ENCODE measurements at places on chromosomes 1 and 21. TPM values are rescaled to one million over a fixed set of nuclear protein-coding genes. Genes with fewer than 3 reads are reported as not detected.

DNA sequence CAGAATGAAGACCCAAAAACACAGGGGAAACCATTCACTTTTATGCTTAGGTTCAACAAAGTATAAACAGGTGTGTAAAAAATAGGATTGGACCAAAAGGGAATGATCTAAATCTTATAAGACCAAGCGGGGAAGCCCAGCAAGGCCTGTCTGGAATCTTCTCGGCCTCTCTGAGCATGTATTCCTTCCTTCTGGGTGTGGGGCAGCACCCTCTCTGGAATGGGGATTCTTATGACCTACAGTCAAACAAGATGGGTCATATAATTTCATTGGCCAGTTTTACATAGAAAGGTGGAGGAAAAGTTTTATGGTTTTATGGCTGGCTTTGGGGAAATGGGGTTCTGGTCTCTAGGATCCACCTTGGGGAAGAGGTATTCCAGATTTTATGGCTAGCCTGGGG, 11.2 kb downstream of the KCNK1 start:
- no peaks in the 10 kb centered on the region for H3K36me3 ChIP-seq
- no peak for DNase-seq
- H3K27me3 ChIP-seq, result no peaks in the 10 kb centered on the region
- H3K4me3 ChIP-seq, result no peak overlapping the region
- no peak overlapping the region for H3K27ac ChIP-seq

- H3K27ac ChIP-seq, result no peak overlapping the region
- no peak overlapping the region for H3K4me3 ChIP-seq
- H3K27me3 ChIP-seq, result no peaks in the 10 kb centered on the region
- no peak for DNase-seq
- no peaks in the 10 kb centered on the region for H3K36me3 ChIP-seq
These were observed 190.5 kb downstream of the HS2ST1 start for GRCh38 chr1:87104945-87105344.

DNA sequence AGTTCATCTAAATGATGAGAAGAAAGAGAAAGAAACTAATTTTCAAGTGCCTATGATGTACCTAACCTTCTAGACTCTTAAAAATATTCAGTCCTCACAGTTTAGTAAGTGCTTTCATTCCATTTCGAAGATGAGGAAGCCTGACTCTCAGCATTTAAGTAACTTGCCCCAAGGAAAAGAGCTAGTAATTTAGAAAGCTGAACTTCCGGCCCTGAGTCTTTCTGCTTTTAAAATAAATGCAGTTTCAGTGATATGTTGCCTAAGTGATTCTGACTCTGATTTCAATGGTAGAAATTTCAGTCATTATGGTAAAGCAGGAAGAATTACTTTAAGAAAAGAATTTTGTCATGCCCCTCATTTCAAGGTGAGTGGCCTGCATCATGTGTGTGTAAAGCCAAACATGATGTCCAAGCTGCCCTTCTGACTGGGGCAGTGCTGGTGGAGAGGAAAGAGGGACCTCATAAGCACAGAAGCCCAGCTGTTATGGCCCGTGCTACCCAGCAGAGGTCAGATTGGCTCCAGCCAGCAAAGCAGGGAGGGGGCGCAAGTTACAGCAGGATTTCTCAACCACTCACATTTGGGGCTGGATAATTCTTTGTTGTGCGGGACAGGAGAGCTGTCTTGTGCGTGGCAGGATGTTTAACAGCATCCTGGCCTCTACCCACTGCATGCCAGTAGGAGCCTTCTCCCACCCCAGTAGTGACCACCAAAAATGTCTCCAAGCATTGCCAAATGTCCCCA, 10.7 kb downstream of the ATP1A4 start:
- H3K27me3 ChIP-seq, result no peaks in the 10 kb centered on the region
- H3K4me3 ChIP-seq, result no peak overlapping the region
- H3K36me3 ChIP-seq, result no peaks in the 10 kb centered on the region
- no peak for DNase-seq
- no peak overlapping the region for H3K27ac ChIP-seq

DNA sequence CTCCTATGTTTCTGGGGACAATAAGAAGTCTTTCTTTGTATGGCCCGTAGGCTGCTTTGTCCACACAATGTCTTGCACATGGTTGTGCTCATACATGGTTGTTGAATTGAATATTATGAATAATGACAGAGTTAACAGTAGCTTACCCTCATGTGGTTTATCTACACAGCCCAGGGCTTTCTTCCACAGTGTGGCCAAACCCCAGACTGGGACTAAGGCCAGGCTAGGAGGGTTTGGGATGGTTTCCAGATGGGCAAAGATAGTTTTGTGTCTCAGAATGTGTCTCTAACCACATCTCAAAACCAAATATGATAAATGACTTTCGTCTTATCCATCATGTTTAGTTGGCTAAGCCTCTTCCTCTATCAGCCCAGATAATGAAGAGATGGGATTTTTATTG, 65.2 kb downstream of the CACNA1E start:
- no peaks in the 10 kb centered on the region for H3K27me3 ChIP-seq
- H3K36me3 ChIP-seq, result no peaks in the 10 kb centered on the region
- no peak overlapping the region for H3K27ac ChIP-seq
- no peaks in the 10 kb centered on the region for H3K4me1 ChIP-seq
- no peak overlapping the region for H3K4me3 ChIP-seq
- no peak for DNase-seq

- no peaks in the 10 kb centered on the region for H3K36me3 ChIP-seq
- DNase-seq, result no peak
- no peaks in the 10 kb centered on the region for H3K4me1 ChIP-seq
These were observed 151.9 kb downstream of the DMRTA2 start for GRCh38 chr1:50271337-50271736.

DNA sequence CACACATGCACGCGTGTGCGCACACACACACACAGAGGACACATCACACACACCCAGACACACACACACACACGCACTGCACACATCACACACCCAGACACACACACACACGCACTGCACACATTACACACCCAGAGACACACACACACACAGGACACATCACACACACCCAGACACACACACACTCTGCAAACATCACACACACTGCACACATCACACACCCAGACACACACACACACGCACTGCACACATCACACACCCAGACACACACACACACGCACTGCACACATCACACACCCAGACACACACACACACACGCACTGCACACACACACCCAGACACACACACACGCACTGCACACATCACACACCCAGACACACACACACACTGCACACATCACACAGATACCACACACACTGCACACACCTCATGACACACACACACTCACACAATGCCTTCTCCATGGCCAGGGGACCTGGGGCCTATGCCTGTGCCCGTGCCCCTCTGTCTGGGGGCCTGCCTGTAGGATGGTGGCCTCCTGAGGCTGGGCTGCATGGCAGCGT, 24.4 kb downstream of the CRYAA start:
- no peak for DNase-seq
- no peaks in the 10 kb centered on the region for H3K36me3 ChIP-seq
- H3K4me3 ChIP-seq, result no peak overlapping the region
- H3K27me3 ChIP-seq, result no peaks in the 10 kb centered on the region
- H3K4me1 ChIP-seq, result peaks cover 3% of the 10 kb centered on the region
- no peak overlapping the region for H3K27ac ChIP-seq

DNA sequence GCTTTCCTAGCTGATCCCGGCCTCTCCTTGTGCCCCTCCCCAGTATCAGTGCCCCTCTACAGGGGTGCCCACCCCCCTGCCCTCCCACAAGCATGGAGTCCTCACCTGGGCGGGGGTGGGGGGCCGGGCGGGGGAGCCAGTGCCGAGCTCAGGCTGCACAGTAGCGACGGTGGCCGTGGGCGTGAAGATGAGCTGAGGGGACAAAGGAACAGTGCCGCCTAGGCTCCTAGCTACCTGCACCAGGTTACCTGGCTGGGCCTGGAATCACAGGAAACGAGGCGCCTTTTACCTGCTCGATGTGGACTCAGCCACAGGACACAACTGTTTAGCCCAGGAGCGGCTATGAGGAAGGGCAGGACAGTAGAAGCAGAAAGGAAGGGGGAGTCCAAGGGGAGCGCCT, 47.5 kb upstream of the A3GALT2 start:
- DNase-seq, result no peak
- H3K27me3 ChIP-seq, result no peaks in the 10 kb centered on the region
- no peak overlapping the region for H3K27ac ChIP-seq
- no peaks in the 10 kb centered on the region for H3K36me3 ChIP-seq
- no peak overlapping the region for H3K4me3 ChIP-seq

- H3K27ac ChIP-seq, result no peak overlapping the region
- no peaks in the 10 kb centered on the region for H3K4me1 ChIP-seq
- no peaks in the 10 kb centered on the region for H3K36me3 ChIP-seq
- H3K4me3 ChIP-seq, result no peak overlapping the region
These were observed 219.8 kb downstream of the DAB1 start for GRCh38 chr1:57204091-57204490.

GRCh38 chr1:156253634-156254033, 5.8 kb upstream of the PAQR6 start:
- no peak overlapping the region for H3K4me3 ChIP-seq
- no peak overlapping the region for H3K27ac ChIP-seq
- H3K36me3 ChIP-seq, result peaks cover 67% of the 10 kb centered on the region
- no peaks in the 10 kb centered on the region for H3K27me3 ChIP-seq
- DNase-seq, result no peak
- H3K4me1 ChIP-seq, result no peaks in the 10 kb centered on the region

DNA sequence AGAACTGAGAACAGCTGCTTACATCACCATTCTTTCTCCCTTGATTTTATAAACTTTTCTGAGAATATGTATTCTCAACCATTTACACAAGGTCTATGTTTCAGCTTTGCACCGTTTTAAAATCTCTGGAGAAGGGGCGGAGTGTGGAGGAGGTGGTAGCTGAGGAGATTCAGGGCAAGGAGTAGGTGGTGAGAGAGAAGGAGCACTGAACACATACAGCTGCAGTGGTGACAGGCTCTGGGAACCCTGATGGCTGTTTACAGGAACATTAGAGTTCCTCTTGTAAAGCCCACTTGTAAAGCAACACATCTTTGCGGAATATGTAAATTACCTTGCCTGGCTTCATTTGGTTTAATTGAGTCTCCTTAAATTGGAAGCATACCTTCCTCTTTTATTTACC, 89.7 kb downstream of the SMYD2 start:
- no peaks in the 10 kb centered on the region for H3K27me3 ChIP-seq
- H3K4me3 ChIP-seq, result no peak overlapping the region
- H3K4me1 ChIP-seq, result no peaks in the 10 kb centered on the region
- DNase-seq, result no peak

- peaks cover 6% of the 10 kb centered on the region for H3K36me3 ChIP-seq
- no peaks in the 10 kb centered on the region for H3K4me1 ChIP-seq
- H3K4me3 ChIP-seq, result no peak overlapping the region
- H3K27me3 ChIP-seq, result no peaks in the 10 kb centered on the region
These were observed 60.5 kb upstream of the ANGPTL3 start for GRCh38 chr1:62536865-62537264.

DNA sequence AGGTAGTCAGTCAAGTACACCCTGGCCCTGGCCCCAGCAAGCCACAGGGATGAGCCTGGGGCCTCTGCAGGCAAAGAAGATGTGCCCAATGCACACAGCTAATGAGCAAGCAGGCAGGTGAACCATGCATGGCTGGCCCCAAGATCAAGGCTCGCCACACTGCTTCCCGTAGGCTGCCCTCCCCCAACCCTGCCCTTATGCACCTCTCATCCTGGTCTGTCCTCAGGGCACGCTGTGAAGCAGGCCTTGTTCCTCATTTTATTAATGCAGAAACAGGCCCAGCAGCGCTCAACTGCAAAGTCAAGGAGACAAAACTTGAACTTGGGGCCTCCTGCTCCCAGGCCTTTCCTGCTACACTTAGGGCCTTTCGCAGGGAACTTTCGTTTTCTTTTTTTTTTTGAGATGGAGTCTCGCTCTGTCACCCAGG, 35.6 kb upstream of the ID3 start:
- H3K27ac ChIP-seq, result no peak overlapping the region
- no peak overlapping the region for H3K4me3 ChIP-seq
- H3K4me1 ChIP-seq, result no peaks in the 10 kb centered on the region
- no peaks in the 10 kb centered on the region for H3K36me3 ChIP-seq
- DNase-seq, result peak; percentile 81
- H3K27me3 ChIP-seq, result no peaks in the 10 kb centered on the region

GRCh38 chr1:40105028-40105427, 8.0 kb upstream of the PPT1 start:
- H3K4me3 ChIP-seq, result no peak overlapping the region
- H3K36me3 ChIP-seq, result no peaks in the 10 kb centered on the region
- no peaks in the 10 kb centered on the region for H3K27me3 ChIP-seq
- H3K27ac ChIP-seq, result no peak overlapping the region
- H3K4me1 ChIP-seq, result no peaks in the 10 kb centered on the region

- H3K4me1 ChIP-seq, result peaks cover 6% of the 10 kb centered on the region
- H3K27me3 ChIP-seq, result no peaks in the 10 kb centered on the region
- H3K27ac ChIP-seq, result peak overlapping the region; percentile 41
- H3K4me3 ChIP-seq, result no peak overlapping the region
These were observed 104.8 kb downstream of the RERE start for GRCh38 chr1:8712413-8713231.

GRCh38 chr1:226872437-226872836, 2.0 kb downstream of the PSEN2 start:
- H3K27me3 ChIP-seq, result no peaks in the 10 kb centered on the region
- H3K27ac ChIP-seq, result no peak overlapping the region
- no peak overlapping the region for H3K4me3 ChIP-seq
- H3K36me3 ChIP-seq, result no peaks in the 10 kb centered on the region
- peaks cover 3% of the 10 kb centered on the region for H3K4me1 ChIP-seq

GRCh38 chr1:167520711-167521206, 2.4 kb upstream of the CD247 start:
- H3K4me1 ChIP-seq, result no peaks in the 10 kb centered on the region
- no peak for DNase-seq
- H3K4me3 ChIP-seq, result no peak overlapping the region
- no peak overlapping the region for H3K27ac ChIP-seq

GRCh38 chr1:217747156-217747769, 116.1 kb downstream of the SPATA17 start:
- H3K4me1 ChIP-seq, result no peaks in the 10 kb centered on the region
- H3K27ac ChIP-seq, result no peak overlapping the region
- no peak overlapping the region for H3K4me3 ChIP-seq
- peak; percentile 29 for DNase-seq

- no peaks in the 10 kb centered on the region for H3K27me3 ChIP-seq
- no peaks in the 10 kb centered on the region for H3K36me3 ChIP-seq
- H3K4me1 ChIP-seq, result no peaks in the 10 kb centered on the region
- H3K27ac ChIP-seq, result no peak overlapping the region
These were observed 713 bp upstream of the HMGCL start for GRCh38 chr1:23825762-23826522.

- peaks cover 13% of the 10 kb centered on the region for H3K4me1 ChIP-seq
- H3K4me3 ChIP-seq, result no peak overlapping the region
- no peak overlapping the region for H3K27ac ChIP-seq
These were observed 71.6 kb downstream of the RERE start for GRCh38 chr1:8745749-8746390.

ADAMTS5 gene
- 10.6 TPM for total RNA-seq

GPA33 gene
- total RNA-seq, result 0.28 TPM

MTARC1 gene
- total RNA-seq, result 11.0 TPM

SLAMF7 gene
- total RNA-seq, result 13.9 TPM

SELENOF gene
- total RNA-seq, result 239 TPM

CDC14A gene
- total RNA-seq, result 11.9 TPM

OR2L3 gene
- not detected for total RNA-seq

PSMD4 gene
- total RNA-seq, result 123 TPM

SV2A gene
- total RNA-seq, result 4.5 TPM
